Cerebellum (tissue), 4 donors: ENCODE measurements at places on chromosomes 1 and 21. TPM values are rescaled to one million over a fixed set of nuclear protein-coding genes. Genes with fewer than 3 reads are reported as not detected.

- DNase-seq = no peak
These were observed 85.4 kb upstream of the LRRC8D start for GRCh38 chr1:89735479-89735878.

The COL11A1 gene
- total RNA-seq = 35.0 TPM

DNA sequence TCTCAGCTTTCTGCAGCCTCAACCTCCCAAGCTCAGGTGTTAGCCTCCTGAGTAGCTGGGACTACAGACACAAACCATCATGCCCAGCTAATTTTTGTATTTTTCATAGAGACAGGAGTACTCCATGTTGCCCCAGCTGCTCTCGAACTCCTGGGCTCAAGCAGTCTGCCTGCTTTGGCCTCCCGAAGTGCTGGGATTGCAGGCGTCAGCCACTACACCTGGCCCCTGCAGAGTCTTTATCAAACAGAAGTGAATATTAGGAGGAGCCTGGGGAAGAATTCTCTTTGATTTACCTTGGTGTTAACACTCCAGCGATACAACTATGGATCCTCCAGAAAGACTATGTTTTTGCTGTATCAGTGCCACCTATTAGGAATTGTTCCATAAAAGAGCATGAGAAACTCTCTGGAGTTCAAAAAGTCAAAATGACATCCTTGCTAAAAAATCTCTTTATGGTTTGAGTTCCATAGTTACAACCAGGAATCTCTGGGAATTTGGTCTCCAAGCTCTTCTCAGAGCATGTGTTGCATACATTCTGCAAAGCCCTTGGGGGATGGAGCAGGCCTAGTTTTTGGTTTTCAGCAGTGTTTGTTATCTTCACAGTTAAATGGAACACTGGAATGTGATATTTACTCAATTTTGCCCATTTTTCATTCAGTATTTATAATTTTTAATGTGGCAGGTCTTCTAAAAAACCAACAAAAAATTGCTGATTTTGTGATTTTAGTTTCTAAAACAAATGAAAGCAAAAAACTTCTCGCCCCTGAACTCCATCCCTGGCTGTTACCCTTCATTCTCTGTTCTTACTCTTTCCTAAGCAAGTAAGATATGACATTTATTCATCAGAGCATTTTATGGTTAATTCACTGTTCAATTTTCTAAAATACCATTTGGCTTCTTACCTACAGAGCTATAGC lies 77.3 kb downstream of the OLFML2B start:
- DNase-seq = no peak

- DNase-seq = no peak
These were observed 37.4 kb downstream of the TMCO4 start for GRCh38 chr1:19762175-19762779.

The FCRL6 gene
- not detected for total RNA-seq

DNA sequence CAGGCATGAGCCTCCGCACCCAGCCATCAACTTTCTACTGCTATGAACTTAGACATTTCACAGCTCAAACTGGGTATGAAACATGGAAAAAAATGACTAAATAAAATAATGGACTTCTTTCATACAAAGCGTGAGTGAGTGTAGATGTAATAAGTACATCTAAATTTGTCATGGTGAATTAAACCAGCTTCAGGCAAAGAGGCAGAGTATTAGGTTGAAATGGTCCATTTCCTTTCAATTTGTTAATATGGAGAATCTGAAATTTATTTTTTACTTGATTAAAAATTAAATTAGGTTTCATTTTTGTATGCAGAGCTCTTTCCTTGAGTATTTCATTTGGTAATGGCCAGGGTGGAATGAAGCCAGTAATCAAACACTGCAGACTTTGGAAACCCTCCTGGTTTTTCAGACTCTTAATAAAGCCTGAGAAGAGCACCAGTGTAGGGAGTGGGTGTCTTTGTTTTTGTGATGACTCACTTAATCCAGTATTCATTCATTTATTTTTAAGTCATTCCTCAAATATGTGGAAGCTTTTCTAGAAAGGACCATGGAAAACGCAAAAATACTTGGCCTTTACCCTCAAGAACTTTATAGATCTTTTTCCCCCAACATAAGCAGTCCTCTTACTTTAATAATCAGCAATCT lies 49.2 kb downstream of the ALG14 start:
- no peak for DNase-seq

The VHLL gene
- total RNA-seq = 0.64 TPM

The C21orf58 gene
- 10.7 TPM for total RNA-seq

The CGN gene
- 4.6 TPM for total RNA-seq
